Naive thymus-derived CD8-positive, alpha-beta T cell (primary cell): ENCODE measurements at places on chromosomes 3 and 15.

GRCh38 chr3:119481079-119481478, 12.3 kb downstream of the POGLUT1 start:
- H3K36me3 ChIP-seq: peaks cover 23% of the 10 kb centered on the region
- no peaks in the 10 kb centered on the region for H3K27me3 ChIP-seq
- no peak for DNase-seq
- no peak overlapping the region for H3K27ac ChIP-seq
- no peak overlapping the region for H3K4me3 ChIP-seq

- peaks cover 4% of the 10 kb centered on the region for H3K36me3 ChIP-seq
- DNase-seq: peak; percentile 88
- no peaks in the 10 kb centered on the region for H3K27me3 ChIP-seq
- H3K4me3 ChIP-seq: peak within 1 kb of the TSS; percentile 94
- H3K4me1 ChIP-seq: peaks cover 20% of the 10 kb centered on the region
Observed at GRCh38 chr3:5122030-5122740, at the start of gene ARL8B. TSS of gene ARL8B (plus strand) at chr3:5122292. CDS start at chr3:5122466, 174 bp downstream.

DNA sequence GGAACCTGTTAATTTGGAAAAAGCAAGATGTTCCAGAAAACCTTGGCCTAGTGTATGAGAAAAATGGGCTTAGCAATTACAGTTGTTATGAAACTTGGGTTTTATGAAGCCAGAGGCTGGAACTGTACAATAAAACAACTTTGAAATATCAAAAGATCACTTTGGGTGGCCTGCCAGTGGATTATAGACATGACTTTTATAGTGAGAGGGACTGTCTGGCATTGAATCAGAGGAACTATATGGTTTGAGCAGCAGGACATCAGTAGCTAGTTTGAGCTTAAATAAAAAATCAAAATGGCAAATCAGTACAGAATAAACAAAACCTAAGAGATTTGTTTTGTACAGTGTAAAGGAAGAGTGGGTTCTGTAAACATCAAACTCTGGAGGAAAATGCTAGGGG, 115.0 kb upstream of the PTPRG start:
- no peak for DNase-seq
- no peak overlapping the region for H3K4me3 ChIP-seq
- peaks cover 10% of the 10 kb centered on the region for H3K27me3 ChIP-seq
- no peaks in the 10 kb centered on the region for H3K36me3 ChIP-seq
- no peak overlapping the region for H3K27ac ChIP-seq
- no peaks in the 10 kb centered on the region for H3K4me1 ChIP-seq

GRCh38 chr15:92728266-92728665, 72.7 kb upstream of the FAM174B start:
- no peak for DNase-seq
- no peaks in the 10 kb centered on the region for H3K27me3 ChIP-seq
- H3K36me3 ChIP-seq: no peaks in the 10 kb centered on the region

- H3K36me3 ChIP-seq: no peaks in the 10 kb centered on the region
- no peak overlapping the region for H3K4me3 ChIP-seq
- H3K27me3 ChIP-seq: no peaks in the 10 kb centered on the region
- no peak for DNase-seq
- no peak overlapping the region for H3K27ac ChIP-seq
Observed at GRCh38 chr3:108428586-108428985, 81.8 kb downstream of the MYH15 start.

- no peak overlapping the region for H3K4me3 ChIP-seq
- no peaks in the 10 kb centered on the region for H3K27me3 ChIP-seq
- H3K36me3 ChIP-seq: no peaks in the 10 kb centered on the region
- H3K4me1 ChIP-seq: no peaks in the 10 kb centered on the region
- H3K27ac ChIP-seq: no peak overlapping the region
Observed at GRCh38 chr15:31069360-31070000, 32.0 kb downstream of the TRPM1 start.

DNA sequence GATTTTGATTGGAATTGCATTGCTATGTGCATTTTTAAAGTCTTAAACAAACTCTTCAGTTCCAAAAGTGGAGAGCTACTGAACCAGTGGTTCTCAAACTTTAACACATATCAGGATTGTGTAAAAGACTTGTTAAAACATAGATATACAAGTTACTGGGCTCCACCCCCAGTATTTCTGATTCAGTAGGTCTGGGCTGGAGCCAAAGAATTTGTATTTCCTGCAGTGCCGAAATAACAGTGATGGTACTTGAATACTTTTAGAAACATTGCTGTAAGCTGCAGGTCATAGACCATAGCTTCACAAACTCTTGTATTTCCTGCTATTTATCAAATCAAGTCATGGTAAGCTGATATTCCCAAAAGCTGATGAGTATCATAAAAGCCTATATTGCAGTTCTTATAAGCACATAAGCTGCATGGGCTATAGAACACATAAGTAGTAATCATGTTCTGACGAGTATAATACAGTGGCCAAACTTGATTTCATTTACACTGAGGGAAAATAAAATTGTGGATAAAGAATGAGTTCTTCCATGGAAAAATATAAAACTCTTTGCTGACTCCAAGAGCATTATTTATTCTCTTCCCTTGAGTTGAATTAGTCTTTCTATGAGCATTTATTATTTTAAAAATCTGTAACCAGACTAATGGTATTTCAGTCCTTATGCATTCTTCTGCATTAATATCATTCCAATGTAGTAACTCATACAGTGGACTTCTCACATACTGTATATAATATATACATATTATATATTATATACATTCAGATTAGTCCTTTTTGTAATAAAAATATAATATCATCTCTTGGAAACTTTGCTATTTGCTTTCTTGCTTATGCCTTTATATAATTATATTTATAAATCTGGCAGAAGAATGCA, 550.5 kb upstream of the AGTR1 start:
- no peak overlapping the region for H3K27ac ChIP-seq
- DNase-seq: no peak
- no peaks in the 10 kb centered on the region for H3K4me1 ChIP-seq
- no peaks in the 10 kb centered on the region for H3K27me3 ChIP-seq

DNA sequence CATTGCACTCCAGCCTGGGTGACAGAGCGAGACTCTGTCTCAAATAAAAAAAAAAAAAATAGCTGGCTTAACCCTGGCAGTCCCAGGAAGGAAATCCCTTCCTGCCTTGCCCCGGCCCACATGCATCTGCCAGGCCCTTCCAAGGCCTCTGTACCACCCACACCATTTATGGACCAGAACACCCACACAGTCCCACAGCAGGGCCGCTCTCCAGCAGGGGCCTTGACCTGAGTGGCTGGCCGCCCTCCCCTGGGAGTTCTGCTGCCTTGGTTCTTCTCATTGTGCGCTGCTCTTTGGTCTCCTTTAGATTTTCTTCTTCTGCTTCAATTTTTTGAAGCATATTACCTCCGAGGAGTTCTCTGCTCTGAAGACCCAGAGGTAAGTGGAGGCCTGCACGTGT, 16.1 kb upstream of the CPNE9 start:
- H3K4me1 ChIP-seq: peaks cover 9% of the 10 kb centered on the region
- H3K27ac ChIP-seq: no peak overlapping the region
- no peaks in the 10 kb centered on the region for H3K27me3 ChIP-seq
- no peaks in the 10 kb centered on the region for H3K36me3 ChIP-seq
- H3K4me3 ChIP-seq: no peak overlapping the region
- DNase-seq: no peak

DNA sequence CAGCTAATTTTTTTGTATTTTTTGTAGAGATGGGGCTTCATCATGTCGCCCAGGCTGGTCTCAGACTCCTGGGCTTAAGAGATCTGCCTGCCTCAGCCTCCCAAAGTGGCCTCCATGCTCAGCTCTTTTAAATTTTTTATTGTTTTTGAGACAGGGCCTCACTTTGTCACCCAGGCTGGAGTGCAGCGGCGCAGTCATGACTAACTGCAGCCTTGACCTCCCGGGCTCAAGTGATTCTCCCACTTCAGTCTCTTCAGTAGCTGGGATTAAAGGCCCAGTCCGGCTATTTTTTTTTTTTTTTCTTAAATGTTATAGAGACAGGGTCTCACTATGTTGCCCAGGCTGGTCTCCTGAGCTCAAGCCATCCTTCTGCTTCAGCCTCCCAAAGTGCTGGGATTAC, 15.1 kb upstream of the BAHD1 start:
- H3K27ac ChIP-seq: no peak overlapping the region
- DNase-seq: no peak
- peaks cover 9% of the 10 kb centered on the region for H3K4me1 ChIP-seq
- H3K36me3 ChIP-seq: peaks cover 3% of the 10 kb centered on the region

- no peaks in the 10 kb centered on the region for H3K4me1 ChIP-seq
- H3K27ac ChIP-seq: no peak overlapping the region
- H3K27me3 ChIP-seq: no peaks in the 10 kb centered on the region
Observed at GRCh38 chr3:159877924-159878323, 110.7 kb upstream of the IL12A start.

GRCh38 chr3:16304061-16305010, 39.3 kb downstream of the OXNAD1 start:
- peak overlapping the region; percentile 96 for H3K27ac ChIP-seq
- H3K27me3 ChIP-seq: no peaks in the 10 kb centered on the region
- H3K4me1 ChIP-seq: peaks cover 95% of the 10 kb centered on the region

DNA sequence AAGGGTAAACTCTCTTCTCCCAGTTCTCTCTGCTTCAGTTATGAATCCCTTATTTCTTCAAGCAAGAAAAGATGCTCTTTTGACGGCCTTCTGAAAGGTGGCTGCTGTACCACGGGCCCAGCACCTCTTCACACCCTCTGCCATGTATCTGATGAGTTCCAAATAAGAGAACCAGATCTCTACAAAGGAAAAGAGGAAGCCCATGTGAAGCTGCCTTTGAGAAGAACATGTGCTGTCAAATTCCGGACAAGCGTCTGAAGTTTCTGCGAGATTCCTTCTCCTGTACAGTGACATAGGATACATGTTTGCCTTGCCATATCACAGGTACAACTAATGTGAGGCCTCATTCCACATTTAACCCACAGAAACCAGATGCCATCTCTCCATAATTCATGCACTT, 59.2 kb downstream of the SH3BP5 start:
- H3K27me3 ChIP-seq: no peaks in the 10 kb centered on the region
- no peak for DNase-seq
- no peak overlapping the region for H3K4me3 ChIP-seq
- H3K27ac ChIP-seq: peak overlapping the region; percentile 22
- no peaks in the 10 kb centered on the region for H3K36me3 ChIP-seq

- no peak overlapping the region for H3K4me3 ChIP-seq
- no peaks in the 10 kb centered on the region for H3K4me1 ChIP-seq
- H3K36me3 ChIP-seq: no peaks in the 10 kb centered on the region
- H3K27me3 ChIP-seq: peaks cover 14% of the 10 kb centered on the region
- DNase-seq: no peak
Observed at GRCh38 chr15:74144153-74144775, 13.9 kb downstream of the ISLR2 start.

DNA sequence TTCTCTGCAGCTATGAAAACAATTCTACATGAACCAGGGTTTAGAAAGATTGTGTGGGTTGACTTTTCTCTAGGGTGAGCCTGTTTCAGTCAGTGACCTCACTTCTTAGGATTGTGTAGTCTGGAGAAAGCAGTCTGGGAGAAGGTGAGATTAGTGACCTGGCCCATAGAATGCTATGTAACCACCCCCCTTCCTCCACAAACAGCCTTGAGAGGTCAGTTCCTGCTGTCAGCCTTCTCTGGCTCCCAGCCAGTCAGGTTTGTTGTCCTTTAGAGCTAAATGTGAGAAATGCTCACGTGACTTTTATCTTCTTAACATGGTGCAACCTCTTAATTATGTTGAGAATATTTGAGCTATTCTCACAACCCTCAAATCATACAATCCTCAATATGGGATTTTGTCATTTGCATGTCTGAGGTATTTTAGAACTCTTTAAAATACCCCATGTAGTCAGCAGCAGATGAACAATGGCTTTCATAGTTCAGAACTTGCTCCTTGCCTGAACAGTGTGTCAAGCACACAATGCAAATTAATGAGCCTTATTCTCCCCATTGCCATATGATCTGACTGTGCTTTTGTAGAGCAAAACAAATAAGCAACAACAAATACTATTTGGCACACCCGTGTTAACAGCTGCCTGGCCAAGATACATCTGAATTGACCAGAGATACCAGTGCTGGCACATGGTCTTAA, 311.6 kb downstream of the CNTN6 start:
- H3K4me1 ChIP-seq: no peaks in the 10 kb centered on the region
- no peak for DNase-seq
- no peak overlapping the region for H3K27ac ChIP-seq
- H3K27me3 ChIP-seq: no peaks in the 10 kb centered on the region
- H3K36me3 ChIP-seq: no peaks in the 10 kb centered on the region

DNA sequence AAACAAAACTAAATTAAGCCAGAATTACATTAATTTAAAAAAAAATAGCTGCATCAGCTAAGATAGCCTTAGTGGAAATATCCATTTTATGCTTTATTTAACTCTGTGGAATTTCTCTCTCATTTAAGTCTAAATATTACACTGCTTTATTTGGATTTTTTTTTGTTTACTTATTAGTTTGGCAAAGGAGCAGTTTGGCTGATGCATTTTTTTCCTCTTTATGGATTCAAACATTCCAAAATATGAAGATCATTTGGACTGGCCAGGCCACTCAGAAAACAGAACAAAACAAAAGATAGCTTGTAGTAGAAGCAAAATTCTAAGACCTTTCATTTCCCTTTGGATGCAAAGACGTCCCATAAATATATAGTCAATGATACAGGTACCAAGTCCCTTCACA, 707.3 kb upstream of the UBE2E2 start:
- no peak overlapping the region for H3K4me3 ChIP-seq
- H3K27me3 ChIP-seq: no peaks in the 10 kb centered on the region
- H3K4me1 ChIP-seq: no peaks in the 10 kb centered on the region
- DNase-seq: no peak

DNA sequence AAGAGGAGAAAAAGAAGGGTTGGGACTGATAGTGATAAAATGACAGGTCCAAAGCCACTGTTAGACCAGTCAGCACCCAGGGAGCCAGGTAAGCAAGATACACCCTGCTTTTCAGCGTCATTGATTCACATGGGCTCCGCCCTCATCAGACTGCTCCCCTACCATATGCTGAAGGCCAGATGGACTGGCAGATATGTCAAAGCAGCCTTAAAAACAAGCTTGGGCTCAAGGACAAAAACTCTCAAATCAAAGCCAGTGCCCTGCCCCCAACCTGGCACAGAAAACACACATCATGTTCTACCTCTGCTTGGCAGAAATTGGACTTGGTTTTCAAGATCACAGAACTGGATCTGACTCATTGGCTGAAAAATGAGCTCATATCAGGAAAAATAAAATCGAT, 33.4 kb downstream of the SH3BP5 start:
- DNase-seq: no peak
- H3K27ac ChIP-seq: no peak overlapping the region
- peaks cover 38% of the 10 kb centered on the region for H3K36me3 ChIP-seq
- peaks cover 86% of the 10 kb centered on the region for H3K4me1 ChIP-seq

GRCh38 chr3:189457201-189457607, 174.0 kb upstream of the TP63 start:
- no peaks in the 10 kb centered on the region for H3K27me3 ChIP-seq
- DNase-seq: no peak
- no peaks in the 10 kb centered on the region for H3K4me1 ChIP-seq
- H3K27ac ChIP-seq: no peak overlapping the region
- peaks cover 10% of the 10 kb centered on the region for H3K36me3 ChIP-seq

GRCh38 chr3:191376516-191377141, 46.3 kb upstream of the UTS2B start:
- no peak for DNase-seq
- H3K4me3 ChIP-seq: no peak overlapping the region
- no peak overlapping the region for H3K27ac ChIP-seq
- H3K36me3 ChIP-seq: no peaks in the 10 kb centered on the region
- no peaks in the 10 kb centered on the region for H3K27me3 ChIP-seq
